ENCODE measurements at places on chromosomes 7 and 10.

DNA sequence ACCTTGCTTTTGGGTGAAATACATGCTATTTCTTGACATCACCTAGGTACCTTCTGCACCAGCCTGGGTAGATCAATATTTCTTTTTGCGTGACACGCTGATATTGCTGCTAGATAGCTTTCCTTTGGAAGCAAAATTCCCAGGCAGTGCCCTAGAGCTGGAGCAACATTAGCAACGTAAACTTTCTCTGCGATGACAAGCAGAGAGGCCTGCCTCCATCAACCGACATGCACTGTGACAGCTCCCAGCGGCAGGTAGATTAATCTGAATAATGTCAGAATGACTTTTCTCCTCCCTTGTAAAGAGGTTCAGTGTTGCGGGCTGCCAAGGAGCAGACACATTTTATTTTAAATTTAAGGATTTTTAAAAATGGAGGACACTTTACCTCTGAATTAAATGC, 307.4 kb downstream of the GALNT17 start:
- no peak overlapping the region for H3K27ac ChIP-seq
- no peak overlapping the region for H3K4me3 ChIP-seq
- DNase-seq: no peak
- H3K27me3 ChIP-seq: no peaks in the 10 kb centered on the region

DNA sequence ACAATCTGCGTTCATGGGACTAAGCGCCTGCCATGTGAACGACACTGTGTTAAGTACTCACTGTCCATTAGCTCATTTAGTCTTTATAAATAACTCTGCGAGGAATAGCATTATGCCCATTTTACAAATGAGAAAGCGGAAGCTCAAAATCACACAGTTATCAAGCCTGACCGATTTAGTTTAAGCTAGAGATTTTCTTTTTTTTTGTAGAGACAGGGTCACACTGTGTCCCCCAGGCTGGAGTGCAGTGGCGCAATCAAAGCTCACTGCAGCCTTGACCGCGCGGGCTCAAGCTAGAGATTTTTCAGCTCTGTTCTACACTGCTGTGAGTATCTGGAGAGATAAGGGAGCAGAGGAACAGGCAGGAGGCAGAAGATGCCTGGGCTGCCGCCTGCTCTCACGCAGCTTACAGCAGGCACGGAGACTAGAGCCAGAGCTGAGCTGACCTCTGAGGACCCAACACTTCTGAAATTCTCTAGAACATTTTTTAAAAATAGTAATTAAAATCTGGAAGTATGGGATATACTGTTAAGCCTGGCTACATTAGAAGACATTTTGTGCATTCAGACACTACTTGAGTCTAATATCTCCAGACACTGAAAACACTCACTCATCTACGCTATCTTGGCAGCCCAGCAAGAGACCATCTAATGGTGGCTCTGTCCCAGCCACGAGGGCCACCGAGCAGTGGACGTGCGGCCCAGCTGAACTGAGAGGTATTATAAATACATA, 38.7 kb downstream of the GNA12 start:
- H3K4me1 ChIP-seq: peaks cover 18% of the 10 kb centered on the region
- no peak overlapping the region for H3K4me3 ChIP-seq
- no peak for DNase-seq
- no peaks in the 10 kb centered on the region for H3K36me3 ChIP-seq
- no peak overlapping the region for H3K27ac ChIP-seq

- H3K36me3 ChIP-seq: peaks cover 26% of the 10 kb centered on the region
- peaks cover 15% of the 10 kb centered on the region for H3K4me1 ChIP-seq
- DNase-seq: no peak
These were observed 1.7 kb upstream of the SUMF2 start for GRCh38 chr7:56062382-56062781.

- H3K4me1 ChIP-seq: no peaks in the 10 kb centered on the region
- H3K4me3 ChIP-seq: no peak overlapping the region
These were observed 26.2 kb downstream of the FAM171A1 start for GRCh38 chr10:15344876-15345285.

- no peaks in the 10 kb centered on the region for H3K4me1 ChIP-seq
- H3K27me3 ChIP-seq: no peaks in the 10 kb centered on the region
- H3K36me3 ChIP-seq: no peaks in the 10 kb centered on the region
- no peak overlapping the region for H3K4me3 ChIP-seq
- no peak for DNase-seq
- H3K27ac ChIP-seq: no peak overlapping the region
These were observed 78.8 kb upstream of the ANKRD1 start for GRCh38 chr10:90999512-91000172.

DNA sequence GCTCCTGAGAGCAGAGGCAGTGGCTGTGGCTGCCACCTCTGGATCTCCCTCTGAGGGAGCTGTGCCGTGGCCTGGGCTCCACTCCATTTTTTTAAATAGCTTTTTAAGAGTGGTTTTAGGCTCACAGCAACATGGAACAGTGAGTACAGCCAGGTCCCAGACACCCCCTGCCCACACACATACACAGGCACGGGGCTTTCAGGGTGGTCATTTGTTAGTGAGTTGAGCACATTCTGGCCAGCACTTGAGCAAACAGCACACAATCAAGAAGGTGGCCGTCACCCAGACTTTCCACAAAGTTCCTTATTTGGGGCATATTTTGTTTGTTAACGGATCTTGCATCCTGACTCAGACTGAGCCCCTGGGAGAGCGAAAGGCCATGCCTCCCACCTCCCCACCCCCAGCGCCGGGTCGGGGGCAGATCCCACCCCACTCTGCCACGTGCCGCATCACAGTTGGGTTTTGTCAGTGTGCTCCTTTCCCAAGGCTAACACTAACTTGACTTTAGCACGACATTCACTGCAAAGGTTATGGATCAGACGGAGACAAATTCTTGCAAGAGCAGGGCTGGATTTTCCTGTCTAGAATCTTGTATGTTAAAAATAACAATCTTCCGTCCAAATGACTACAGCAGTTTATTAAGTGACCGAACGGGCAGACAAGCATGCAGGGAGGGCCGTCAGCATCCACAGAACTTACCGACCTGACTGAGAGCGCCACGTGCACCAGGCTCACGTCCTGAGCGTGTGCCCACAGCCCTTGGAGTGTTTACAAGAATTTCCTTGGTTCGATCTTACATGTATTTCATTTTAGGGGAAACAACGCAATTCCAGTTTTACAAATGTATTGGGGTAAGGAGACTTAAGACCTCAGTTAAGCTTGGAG, 156.5 kb upstream of the NPS start:
- no peak overlapping the region for H3K27ac ChIP-seq
- no peaks in the 10 kb centered on the region for H3K27me3 ChIP-seq
- H3K36me3 ChIP-seq: no peaks in the 10 kb centered on the region
- DNase-seq: no peak

GRCh38 chr7:15430911-15431310, 130.9 kb downstream of the AGMO start:
- no peak overlapping the region for H3K27ac ChIP-seq
- no peak for DNase-seq
- no peaks in the 10 kb centered on the region for H3K27me3 ChIP-seq

- no peaks in the 10 kb centered on the region for H3K36me3 ChIP-seq
- no peak for DNase-seq
- H3K27ac ChIP-seq: no peak overlapping the region
- H3K27me3 ChIP-seq: no peaks in the 10 kb centered on the region
- no peaks in the 10 kb centered on the region for H3K4me1 ChIP-seq
- H3K4me3 ChIP-seq: no peak overlapping the region
These were observed 11.1 kb upstream of the TFEC start for GRCh38 chr7:116041615-116042014.

All from CD8-positive, alpha-beta memory T cell (primary cell).